ENCODE measurements at places on chromosomes 2 and 18.

DNA sequence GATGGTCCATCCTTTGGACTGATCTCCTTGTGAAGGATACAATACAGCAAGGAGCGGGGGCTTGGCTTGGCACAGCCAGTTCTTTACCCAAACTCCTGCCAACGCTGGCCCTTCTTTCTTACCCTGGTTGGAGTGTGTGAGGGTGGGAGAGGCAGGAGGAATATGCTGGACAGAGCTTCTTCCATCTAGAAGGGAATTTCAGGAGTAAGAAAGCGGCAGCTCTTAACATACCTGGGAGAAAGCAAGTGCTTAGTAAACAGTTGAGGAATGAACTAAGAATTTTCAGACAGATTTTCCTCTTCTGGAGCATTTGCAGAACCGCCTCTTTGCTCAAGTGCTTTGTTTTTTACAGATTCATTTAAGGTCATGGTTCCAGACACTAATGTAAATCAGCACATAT is 72.8 kb downstream of the NEDD4L start:
- DNase-seq, result no peak

- no peak for DNase-seq
Measured at GRCh38 chr2:189347540-189347939, 93.7 kb upstream of the WDR75 start.

DNA sequence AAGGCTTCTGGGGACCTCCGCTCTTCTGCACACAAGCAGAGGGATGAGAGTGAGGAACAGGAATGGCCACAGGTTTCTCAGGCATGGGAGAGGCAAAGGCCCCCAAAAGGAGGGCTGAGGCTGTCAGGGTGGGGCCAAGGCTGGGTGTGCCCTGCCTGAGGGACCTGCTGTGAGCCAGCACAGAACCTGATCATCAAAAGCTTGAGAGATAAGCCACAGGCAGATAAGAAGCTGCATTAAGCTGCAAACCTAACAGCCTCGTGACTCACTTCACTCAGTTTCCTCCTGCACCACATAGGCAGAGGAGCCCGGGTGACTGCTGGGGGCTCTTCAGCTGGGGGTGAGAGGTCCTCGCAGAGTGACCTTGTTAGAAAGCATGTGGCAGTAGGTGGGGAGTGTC is 64.5 kb upstream of the LAPTM4A start:
- no peak for DNase-seq

DNA sequence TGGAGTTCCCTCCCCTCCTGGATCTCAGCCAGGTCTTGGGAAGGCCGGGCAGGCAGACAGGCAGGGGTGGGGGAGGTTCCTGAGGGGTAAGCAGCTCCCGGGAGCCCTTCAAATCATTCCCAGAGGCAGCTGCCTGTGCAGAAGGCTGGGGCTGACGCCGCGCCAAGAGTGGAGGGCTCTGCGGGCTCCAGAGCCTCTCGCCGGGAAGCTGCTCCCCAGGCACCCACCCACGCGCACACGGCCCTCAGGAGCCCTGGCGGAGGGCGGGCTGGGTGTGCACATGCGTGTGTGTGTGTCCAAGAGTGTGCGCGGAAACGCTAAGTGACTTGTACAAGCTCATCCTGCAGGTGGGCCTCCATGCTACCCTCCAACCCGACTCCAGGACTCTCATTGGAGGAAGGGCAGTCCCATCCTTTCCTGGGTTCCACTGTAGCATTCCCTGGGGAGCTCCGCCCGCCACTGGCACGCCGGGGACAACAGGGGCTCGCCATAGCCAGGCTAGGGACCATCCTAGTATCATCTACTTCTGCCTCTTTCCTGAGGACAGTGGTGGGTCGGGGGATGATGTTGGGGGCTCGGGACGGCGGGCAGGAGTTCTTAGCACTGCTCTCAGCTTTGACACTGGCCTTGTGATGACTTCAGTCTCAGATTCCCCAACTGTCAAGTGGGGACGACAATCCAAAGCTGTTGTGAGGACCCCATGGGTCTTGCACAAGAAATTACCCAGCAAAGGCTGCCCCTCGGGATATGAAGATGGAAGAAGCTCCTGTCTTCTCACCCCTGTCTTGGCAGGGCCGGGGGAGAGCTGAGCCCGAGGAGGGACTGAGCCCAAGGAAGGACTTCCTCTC is 50.3 kb downstream of the INHBB start:
- DNase-seq, result no peak

- no peak for DNase-seq
Measured at GRCh38 chr18:75923169-75923568, 495.7 kb upstream of the SMIM21 start.

- DNase-seq, result no peak
Measured at GRCh38 chr2:72130659-72131360, 16.9 kb downstream of the CYP26B1 start.

- DNase-seq, result no peak
Measured at GRCh38 chr2:81648370-81648769, 1343.8 kb upstream of the LRRTM1 start.

DNA sequence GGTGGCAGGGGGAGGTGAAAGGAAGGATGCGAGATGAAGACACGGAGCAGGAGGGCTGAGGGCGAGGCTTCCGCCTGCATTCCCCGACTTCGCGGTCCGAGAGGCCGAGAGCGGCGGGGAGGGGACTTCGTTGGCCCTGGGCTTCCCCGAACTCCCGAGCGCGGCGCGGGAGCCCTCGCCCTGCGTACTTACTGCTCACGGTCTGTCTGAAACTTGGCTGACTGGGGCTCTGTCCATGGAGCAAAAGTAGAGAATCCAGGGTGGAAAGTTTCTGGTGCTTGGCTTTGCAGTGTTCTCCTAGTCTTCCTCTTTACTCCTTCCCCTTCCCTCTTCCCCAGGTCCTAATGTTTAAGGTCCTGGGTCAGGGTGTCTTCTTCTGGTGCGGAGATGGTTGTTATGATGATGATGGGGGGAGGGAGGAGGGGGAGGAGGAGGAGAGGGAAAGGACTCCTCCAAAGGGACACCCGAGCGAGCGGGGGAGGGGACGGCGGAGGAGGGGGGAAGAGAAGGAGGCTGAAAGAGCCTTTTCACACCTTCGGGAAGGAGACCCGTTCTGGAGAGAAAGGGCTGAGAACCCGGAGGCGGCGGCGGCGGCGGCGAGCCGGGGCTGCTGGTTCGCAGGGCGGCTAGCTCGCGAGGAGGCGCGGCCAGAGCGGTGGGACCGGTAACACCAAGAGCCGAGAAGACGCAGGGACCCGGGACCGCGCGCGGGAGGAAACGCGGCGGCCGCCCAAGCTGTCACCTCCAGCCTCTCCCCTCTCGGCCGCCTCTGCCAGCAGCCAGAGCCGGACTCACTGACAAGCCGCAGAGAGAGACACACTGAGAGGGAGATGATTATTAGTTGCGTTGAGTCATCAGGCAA is at the start of gene SATB2:
TSS of gene SATB2 (minus strand) at position 793 of the 862 bp plus-strand sequence. CDS start 1,902 bp downstream, outside the sequence.
- DNase-seq, result no peak

DNA sequence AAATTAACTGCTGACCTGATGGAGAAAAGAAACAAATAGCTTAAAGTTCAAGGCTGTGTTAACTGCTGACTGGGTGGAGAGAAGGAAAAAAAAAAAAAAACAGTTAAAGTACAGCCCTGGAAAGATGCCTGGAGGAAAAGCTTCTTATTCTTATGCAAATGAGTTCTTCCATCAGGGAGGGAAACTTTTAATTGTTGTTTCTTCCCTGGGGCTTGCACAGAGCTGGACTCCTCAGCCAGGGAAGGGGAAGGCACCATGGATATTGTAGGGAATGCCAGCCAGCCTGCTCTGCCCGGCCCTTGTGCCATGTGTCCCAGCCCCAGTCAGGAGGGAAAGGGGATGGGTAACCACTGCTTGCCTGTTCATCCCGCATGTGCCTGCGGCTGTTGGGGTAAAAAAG is 833.1 kb upstream of the CRIM1 start:
- DNase-seq, result no peak

- no peak for DNase-seq
Measured at GRCh38 chr2:109374548-109375130, 239.1 kb downstream of the SEPTIN10 start.

DNA sequence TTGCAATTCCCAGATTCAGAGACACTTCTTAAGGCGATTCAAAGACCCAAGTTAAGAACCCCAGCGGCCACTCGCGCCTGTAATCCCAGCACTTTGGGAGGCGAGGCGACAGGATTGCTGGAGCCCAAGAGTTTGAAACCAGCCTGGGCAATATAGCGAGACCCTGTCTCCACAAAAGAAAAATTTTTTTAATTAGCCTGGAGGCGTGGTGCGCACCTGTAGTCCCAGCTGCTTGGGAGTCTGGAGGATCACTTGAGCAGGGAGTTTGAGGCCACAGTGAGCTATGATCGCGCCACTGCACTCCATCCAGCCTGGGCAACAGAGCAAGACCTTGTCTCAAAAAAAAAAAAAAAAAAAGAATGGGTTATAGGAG is 585 bp upstream of the ANAPC1 start:
- DNase-seq, result no peak

- DNase-seq, result no peak
Measured at GRCh38 chr2:10432311-10433181, 15.6 kb downstream of the ODC1 start.

DNA sequence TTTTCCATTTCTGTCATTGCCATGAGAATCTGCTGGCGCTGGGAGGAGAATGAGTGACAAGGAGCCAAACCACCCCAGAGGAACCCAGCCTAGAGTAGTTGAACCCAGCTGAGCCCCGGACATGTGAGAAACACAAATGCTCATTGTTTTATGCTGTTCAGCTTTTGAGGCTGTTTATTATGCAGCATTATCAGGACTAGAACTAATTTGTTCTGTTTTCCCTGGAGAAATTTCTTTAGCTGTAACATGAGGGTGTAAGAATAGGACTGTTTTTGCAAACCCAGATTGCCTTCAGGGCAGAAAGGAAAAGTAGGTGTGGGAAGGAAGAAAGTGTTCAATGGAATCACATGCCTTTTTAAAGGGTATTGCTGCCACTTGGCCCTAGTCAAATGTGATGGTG is 28.5 kb upstream of the DOCK10 start:
- no peak for DNase-seq

DNA sequence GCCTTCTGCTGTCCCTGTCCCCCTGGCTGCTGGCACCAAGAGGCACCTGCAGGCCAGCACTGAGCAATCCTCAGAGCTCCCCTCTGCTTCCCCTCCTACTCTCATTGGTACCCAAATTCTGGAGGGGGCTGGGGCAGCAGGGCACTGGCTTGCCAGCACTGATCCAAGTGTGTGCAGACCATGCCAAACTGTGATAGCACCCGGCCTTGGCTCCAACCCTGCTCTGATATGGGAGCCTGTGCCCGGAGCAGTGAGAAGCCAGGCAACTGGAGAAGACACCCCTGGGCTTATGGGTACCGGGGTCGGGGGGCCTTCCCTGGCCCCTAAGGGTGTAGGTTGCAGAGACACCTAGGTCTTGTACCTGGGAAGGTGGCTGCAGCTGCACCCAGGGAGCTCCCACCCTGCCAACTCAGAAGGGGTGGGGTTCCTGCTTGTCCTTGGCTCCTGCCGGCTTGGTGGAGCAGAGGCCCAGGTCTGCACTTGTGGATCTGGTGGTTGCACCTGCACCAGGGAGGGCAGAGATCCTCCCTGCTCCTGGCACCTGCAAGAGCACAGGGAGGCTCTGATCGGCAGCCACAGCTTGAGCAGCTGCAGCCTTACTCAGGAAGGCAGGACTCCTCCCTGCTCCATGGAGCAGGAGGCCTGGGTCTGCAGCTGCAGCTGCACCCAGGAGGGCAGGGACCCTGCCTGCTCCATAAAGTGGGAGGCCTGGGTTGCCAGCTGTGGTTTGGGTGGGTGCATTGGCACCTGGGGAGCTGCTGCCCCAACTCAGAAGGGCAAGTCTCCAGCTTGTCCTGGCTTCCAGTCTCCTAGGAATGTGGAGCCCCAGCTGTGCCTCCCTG is 96.3 kb downstream of the BCL2L11 start:
- no peak for DNase-seq

GRCh38 chr2:21710496-21710895 is 586.7 kb downstream of the TDRD15 start:
- no peak for DNase-seq

- no peak for DNase-seq
Measured at GRCh38 chr2:72011370-72011689, 136.3 kb downstream of the CYP26B1 start.

DNA sequence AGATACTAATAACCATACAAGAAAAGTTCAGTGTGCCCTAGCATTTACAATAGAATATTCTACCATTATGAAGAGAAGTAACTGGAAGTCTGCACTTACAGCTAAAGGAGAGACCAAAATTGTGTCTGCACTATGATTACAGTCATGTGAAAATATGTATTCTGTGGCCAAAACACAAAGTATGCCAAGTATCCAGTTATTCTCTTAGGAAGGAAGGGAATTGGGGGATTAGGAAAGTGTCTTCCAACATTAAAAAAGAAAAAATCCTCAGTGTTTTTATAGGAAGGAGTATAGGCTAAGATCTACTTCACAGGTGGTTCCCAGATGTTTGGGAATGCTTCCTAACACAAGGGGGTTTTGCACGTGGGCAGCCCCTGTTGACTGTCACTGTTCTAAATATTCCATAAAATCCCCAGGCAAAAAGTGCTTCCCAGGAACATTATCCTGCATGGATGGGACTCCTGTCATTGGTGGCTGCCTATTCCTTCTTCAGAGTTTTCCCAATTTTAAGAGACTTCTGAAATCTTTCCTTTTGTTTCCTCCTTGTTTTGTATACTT is 180.2 kb upstream of the KLHL29 start:
- no peak for DNase-seq

DNA sequence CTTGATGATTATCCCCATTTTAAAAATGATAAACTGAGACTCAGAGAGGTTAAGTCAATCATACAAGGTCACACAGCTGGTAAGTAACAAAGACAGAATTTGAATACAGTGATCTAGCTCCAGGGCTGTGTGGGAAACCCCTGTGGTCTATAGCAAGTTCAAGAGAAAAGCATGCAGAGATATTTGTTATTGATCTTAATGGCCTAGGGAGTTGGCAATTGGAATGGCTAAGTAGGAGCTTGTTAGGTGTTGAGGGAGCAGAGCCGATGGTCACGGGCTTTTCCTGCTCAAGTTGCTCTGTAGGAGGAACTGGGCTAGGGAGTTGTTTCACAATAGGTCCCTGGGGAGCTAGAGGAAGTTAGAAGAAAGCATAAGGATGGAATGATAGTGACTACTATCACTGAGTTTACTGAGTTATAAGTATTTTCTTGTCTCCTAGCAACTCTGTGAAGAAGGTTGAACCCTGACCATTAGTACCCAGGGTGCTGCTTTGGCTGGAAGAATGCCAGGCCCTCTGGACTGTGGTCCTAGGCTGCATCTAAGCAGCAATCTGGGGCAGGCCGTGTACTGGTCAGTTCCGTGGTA is 30.0 kb downstream of the RNF125 start:
- DNase-seq, result no peak

GRCh38 chr2:16034151-16034974 is 94.0 kb downstream of the MYCN start:
- no peak for DNase-seq

DNA sequence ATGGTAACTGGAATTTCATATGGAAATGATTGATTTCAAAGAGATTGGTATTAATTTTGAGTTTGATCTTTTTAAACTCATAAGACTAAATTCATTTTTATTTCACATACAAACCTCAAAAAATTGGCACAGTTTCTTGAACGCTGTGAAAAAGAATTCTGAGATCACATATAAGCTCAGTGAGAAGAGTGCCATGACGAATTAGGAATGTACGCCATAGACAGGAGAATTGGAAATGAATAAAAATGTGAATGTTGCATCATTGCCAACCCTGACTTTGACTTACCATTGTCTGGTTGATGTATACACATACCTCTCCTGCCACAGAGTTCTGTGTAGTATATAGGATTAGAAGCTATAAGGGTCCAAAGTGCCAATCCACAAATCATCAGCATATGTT is 290.4 kb upstream of the ZC3H15 start:
- no peak for DNase-seq
